GM20000 (cell line): ENCODE measurements at places on chromosomes 6 and 20.

GRCh38 chr6:158059108-158059507 lies 77.4 kb downstream of the SYNJ2 start:
- DNase-seq: no peak

DNA sequence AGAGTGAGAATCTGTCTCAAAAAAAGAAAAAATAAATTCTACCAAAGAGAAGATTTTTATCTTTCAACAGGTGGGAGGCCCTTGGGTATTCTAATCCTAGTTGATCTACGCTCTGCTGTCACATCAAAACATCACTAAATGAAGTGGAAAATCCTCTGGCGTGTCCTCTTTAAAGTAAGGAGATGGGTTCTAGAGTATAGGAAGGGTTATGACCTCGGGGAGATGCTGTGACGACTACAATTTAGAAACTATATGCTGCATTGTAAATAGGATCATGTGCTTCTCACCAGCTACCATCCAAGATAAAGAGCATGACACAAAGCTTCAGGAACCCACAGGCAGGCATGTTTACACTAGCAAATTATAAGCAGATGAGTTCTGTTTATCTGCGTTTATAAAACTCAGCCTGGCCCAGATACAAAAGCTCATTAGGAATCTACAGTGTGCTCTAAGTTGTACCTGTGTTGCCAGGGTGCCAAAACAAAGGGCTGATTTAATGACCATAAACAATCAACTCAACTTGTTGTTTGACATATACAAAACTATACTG lies 197.1 kb upstream of the PLN start:
- no peak for DNase-seq

- no peak for DNase-seq
These were observed 508.0 kb downstream of the QKI start for GRCh38 chr6:163922562-163922961.

- no peak for DNase-seq
These were observed 42.7 kb downstream of the MAFB start for GRCh38 chr20:40646361-40646760.

- no peak for DNase-seq
These were observed 175.1 kb downstream of the VEGFA start for GRCh38 chr6:43944908-43945767.
